ENCODE measurements at places on chromosomes 13 and 19. TPM values are rescaled to one million over a fixed set of nuclear protein-coding genes. Genes with fewer than 3 reads are reported as not detected.

The TEX29 gene
- not detected for total RNA-seq

The ZIM2 gene
- total RNA-seq = not detected

The DLL3 gene
- total RNA-seq = 0.32 TPM

The LONP1 gene
- 180 TPM for total RNA-seq

The SLC7A10 gene
- not detected for total RNA-seq

The LYPD4 gene
- not detected for total RNA-seq

The ZNF69 gene
- 20.1 TPM for total RNA-seq

The DBP gene
- total RNA-seq = 3.3 TPM

The ETV2 gene
- 0.30 TPM for total RNA-seq

The METTL21C gene
- total RNA-seq = not detected

The IFNL1 gene
- total RNA-seq = not detected

The MAMSTR gene
- 0.55 TPM for total RNA-seq

The IFI30 gene
- total RNA-seq = 5.3 TPM

The TUBA3C gene
- not detected for total RNA-seq

The RASIP1 gene
- 0.74 TPM for total RNA-seq

The SLC25A42 gene
- total RNA-seq = 6.3 TPM

The LRRC4B gene
- 0.18 TPM for total RNA-seq

The SHC2 gene
- 0.78 TPM for total RNA-seq

The APOC1 gene
- not detected for total RNA-seq

The DDA1 gene
- total RNA-seq = 27.3 TPM

The FXYD7 gene
- total RNA-seq = not detected

The RASA3 gene
- total RNA-seq = 55.3 TPM

The ZNF544 gene
- total RNA-seq = 40.0 TPM

The TMEM272 gene
- not detected for total RNA-seq

The ERICH4 gene
- total RNA-seq = not detected

The CD209 gene
- not detected for total RNA-seq

The F2RL3 gene
- not detected for total RNA-seq

The CEBPA gene
- total RNA-seq = 0.14 TPM

The ICAM5 gene
- total RNA-seq = 20.3 TPM

The LRRC63 gene
- total RNA-seq = under 0.01 TPM

The CCDC70 gene
- not detected for total RNA-seq

The RNF113B gene
- not detected for total RNA-seq

The YJEFN3 gene
- 0.89 TPM for total RNA-seq

The LIM2 gene
- not detected for total RNA-seq

The CGB2 gene
- total RNA-seq = not detected

The CEACAM20 gene
- not detected for total RNA-seq

The LENG8 gene
- total RNA-seq = 107 TPM

The C19orf38 gene
- 0.30 TPM for total RNA-seq

Measured in smooth muscle cell of the umbilical artery (primary cell).